ENCODE measurements at places on chromosomes 2 and 18.

DNA sequence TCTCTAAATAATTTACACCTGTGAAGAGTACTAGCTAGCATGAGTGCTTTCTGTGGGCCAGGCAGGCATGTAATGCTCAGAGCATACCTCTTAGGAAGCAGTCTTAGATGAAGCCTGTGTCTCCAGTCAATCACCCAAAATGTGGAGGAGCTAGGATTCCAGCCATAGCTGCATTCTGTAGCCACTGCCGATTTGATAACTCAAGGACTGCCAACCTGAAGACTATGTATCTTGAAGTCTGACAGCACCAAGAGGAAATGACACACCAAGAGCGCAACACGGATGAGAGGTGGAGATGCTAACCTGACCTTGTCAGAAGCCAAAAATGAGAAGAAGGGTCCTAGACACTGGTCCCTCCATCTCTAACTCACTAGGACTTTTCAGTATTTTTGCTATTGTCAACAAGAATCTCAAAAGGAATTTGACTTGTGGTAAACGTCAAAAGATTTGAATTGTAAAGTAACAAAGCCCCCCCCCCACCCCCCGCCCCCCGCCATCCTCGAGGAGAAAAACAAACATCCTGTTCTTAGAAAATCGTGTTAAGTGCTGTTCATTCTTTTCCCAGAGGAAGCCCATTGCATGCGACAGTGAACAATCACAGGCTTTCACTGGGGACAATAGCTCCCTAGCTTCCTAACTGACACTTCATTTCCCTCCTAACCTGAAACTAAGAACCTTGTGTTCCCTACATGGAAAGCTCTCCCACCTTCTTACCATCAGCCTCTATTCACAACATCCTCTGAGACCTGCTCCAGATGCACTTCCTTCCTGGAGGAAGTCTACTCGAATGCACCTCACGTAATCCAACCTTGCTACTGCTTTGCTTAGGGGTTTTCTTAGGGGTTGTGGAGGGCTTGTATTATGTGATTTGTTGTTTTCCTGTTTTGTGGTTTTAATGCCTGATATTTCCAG is 14.7 kb downstream of the CDC42EP3 start:
- no peak for DNase-seq

DNA sequence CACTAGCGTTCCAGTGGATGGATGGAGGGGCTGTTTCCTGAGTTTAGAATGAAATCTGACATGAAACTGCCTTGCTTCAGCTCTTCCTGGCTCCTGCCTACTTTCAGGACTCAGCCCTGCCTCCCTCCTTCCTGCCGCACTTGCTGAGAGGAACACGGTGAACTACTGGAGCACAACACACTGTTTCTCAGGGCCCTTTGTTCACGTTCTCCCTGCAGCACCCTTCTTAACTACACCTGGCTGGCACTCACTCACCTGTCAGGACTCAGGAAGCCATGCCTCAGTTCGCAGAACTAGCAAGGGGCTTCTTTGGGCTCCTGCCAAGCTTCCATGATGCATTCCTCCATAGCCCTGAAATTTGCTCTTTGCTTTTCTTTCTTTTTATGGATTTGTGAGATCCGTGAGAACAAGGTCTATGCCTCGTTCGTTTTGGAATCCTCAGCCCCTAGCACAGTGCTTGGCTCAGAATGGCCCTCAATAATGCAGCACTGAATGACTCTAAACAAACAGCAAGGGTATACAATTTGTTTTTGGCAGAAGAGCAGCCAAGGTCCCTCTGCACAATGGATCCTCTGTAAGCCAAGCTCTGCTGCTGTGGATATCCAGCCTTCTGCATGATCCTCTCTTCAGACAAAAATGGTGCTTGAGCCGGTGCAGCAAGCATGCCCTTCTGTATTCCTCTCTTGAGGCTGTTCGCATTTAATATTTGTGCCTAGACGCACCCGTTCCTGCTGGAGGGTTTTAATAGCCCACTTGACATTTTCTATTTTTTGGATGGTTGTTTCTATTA is 357.0 kb downstream of the TSN start:
- DNase-seq = no peak

GRCh38 chr2:47735136-47735869 is 47.6 kb upstream of the MSH6 start:
- no peak for DNase-seq

GRCh38 chr2:73122536-73122935 is 9.8 kb upstream of the RAB11FIP5 start:
- no peak for DNase-seq

GRCh38 chr2:176147210-176147799 is 4.0 kb upstream of the HOXD4 start:
- no peak for DNase-seq

DNA sequence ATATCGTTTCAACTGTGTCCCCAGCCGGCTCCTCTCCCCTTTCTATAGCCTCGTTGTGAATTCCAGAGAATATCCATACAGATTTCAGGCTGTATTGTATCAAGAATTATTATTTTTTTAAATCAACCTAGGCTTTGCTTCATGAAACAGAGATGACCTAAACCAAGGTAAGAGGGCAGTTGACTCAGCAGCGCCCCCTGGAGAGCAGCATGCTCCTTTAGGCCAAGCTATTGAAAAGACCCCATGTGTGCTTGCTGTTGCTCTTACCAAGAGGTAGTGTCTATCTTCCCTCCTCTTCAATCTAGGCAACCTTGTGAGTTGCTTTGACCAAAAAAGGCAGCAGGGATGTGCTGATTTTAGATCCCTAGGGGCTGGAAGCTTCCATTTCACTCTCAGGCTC is 426.7 kb upstream of the SMIM21 start:
- DNase-seq = no peak

GRCh38 chr18:6561420-6561861 is 146.7 kb upstream of the L3MBTL4 start:
- no peak for DNase-seq

DNA sequence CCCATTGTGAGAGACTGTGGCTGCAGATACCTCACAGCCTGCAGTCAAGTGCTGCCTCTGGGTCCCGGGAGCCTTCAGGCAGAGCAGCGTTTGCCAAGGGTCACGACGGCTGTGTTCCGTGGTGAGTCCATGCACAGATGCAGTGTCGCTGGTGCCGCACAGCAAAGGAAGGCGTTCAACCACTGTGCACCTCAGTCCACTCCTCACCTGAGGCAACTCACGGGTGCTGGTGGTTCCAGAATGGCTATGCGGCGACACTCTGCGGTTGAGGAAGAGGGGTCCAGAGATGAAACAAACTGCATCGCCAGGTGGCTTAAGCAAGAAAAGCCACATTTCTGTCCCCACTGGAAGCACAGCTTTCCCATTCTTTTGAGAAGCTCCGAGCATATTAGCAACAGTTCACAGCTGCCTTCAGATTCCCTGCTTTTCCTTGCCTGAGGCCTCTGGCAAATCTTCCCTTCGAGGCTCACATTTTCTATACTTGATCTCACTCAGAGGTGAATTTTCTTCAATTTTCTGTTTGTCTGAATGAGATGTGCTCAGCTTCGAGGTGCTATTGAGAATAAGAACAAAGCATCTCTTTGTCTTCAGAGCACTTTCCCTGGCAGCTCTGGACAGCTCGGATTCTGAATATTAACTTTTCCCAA is 208.8 kb upstream of the TWIST2 start:
- no peak for DNase-seq

GRCh38 chr2:48824116-48824515 is 68.6 kb upstream of the LHCGR start:
- no peak for DNase-seq

GRCh38 chr18:433960-434359 is 66.5 kb downstream of the COLEC12 start:
- DNase-seq = no peak

DNA sequence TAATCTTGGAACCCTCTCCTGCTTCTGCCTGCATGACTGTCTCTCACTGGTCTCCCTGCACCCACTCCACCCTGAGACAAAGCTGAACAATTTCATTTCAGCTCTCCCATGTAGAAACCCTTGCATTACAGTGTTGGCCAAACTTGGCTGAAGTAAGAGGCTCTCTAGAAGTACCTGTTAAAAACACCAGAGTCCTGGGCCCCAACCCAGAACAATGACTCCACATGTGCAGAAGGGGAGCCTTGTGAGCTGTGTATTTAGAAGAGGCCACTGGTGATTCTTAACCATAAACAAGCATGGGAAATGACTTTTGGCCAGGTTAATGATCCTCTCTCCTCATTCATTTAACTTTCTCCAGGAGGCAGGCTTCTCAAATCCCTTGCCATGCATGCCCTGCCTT is 254.8 kb downstream of the SETBP1 start:
- no peak for DNase-seq

GRCh38 chr2:238242731-238243495 is 3.1 kb upstream of the HES6 start:
- no peak for DNase-seq

GRCh38 chr2:134259571-134259970 is 5.7 kb downstream of the MGAT5 start:
- DNase-seq = no peak

- peak; percentile 43 for DNase-seq
Observed at GRCh38 chr18:74040459-74041332, 106.9 kb downstream of the FBXO15 start.

DNA sequence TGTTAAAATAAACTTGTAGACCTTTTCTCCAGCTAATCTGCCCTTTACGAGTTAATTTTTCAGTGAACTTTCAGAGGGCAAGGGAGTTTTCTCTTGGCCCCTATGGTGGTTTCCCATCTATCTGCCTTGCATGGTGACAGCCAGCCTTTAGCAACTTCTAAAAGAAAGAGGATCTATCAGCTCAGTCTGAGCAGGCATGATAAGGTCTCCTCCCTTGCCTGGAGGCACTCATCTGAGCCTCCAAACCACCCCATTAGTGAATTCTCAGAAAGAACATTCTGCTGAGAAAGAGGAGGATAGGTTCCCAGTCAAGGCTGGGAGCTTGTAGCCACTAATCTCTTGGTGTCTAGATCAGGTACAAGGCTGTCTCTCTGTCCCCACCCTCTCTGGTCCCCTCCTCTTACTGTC is 10.7 kb upstream of the GYPC start:
- no peak for DNase-seq

GRCh38 chr2:96201338-96201737 is 7.3 kb downstream of the STARD7 start:
- no peak for DNase-seq

DNA sequence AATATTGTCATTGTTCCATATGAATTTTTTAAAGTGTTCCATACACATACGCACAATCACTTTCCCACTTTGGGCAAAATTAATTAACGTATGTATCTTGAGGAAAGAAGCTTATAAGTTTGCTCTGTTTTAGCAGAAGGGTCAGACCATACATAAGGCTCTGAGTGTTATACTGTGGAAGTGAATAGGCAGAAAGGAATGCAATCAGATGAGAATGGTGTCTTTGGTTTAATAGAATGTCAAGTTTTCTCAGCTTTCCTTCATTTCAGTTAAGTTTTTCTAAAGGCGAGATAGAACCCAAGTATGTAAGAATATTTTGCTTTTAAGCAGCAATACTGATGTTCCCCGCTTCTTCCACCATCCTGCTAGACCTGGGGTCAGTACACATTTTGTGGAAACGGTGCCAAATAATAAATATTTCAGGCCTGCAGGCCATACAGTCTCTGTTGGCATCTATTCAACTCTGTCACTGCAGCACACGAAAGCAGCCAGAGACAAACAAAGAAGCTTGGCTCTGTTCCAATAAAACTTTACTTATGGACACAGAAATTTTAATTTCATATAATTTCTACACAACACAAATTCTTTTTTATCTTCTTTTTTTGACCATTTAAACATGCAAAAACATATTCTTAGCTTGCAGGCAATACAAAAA is 100.6 kb downstream of the UPP2 start:
- DNase-seq = no peak

GRCh38 chr18:74689251-74689650 is 91.6 kb downstream of the ZNF407 start:
- no peak for DNase-seq

DNA sequence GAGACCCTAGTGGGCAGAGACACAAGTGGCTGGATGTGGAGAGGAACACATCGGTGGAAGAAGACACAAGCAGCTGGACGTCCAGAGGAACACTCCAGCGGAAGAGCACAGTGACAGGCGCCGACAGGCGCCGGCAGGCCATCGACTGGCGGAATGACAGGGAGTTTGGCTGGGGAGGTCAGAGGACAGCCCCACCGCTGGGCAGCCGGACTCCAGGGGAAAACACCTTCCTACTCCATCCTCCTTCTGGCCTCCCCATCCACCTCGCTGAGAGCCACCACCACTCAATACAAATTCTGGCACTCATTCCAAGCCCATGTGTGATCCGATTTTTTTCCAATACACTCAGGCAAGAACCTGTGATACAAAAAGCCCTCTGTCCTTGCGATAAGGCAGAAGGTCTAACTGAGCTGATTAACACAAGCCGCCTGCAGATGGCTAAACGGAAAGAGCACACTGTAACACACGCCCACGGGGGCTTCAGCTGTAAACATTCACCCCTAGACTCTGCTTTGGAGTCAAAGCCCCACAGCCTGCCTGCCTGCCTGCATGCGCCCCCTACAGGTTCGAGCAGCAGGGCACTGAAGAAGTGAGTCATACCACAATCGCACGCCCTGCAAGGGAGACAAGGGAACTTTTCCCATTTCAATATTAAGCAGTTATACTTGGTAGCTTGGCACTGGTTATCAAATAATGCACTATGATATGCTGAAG is 50.2 kb upstream of the LRP1B start:
- no peak for DNase-seq

DNA sequence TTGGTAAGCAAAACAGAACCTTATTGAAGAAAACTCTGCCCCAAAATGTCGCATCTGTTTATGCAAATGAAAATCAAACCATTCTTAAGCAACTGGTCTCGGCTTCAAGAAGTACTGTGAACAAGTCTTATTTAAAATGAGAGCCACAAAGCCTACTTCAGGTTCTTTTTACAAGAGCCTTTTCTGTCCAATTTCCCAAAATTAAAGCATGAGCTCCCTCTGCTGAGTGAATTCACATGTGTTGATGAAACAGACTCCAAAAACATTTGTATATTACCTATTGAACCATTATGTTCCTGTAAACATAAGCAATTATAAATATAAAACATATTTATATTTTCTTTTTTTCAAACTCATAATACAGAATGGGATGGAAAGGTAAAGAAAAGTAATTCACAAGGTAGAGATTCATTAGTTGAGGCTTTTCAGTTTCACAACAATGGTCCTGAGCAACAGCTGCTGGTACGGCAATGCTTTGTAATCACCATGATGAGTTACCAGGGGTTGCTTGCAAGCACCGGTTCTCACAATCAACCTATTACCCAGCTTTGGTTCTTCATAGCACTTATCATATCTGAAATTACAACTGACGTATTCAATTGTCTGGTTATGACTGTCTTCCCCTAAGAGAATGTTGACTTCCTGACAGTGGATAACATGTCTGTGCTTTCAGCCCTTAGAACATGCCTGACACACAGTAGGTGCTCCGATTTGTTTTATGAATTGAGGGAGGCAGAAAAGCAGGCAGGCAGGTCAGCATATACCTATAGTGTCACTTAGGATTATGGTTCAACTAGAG is 108.4 kb upstream of the BZW1 start:
- no peak for DNase-seq

- no peak for DNase-seq
Observed at GRCh38 chr2:86783615-86784339, 6.9 kb downstream of the CD8A start.

DNA sequence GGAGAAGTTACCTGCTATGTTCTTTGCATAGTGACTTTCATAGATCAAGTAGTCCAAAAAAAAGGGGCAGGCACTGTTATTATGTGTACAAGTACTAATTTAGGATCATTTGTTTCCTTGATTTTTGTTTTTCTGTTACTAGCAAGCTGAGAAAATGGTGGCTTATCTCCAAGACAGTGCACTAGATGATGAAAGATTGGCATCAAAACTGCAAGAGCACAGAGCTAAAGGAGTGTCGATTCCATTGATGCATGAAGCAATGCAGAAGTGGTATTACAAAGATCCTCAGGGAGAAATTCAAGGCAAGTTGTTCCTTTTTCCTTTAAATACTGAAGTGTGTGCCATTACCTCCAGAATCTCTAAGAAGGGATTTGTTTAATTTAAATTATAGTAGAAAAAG is 19.6 kb upstream of the KCNJ13 start:
- DNase-seq = no peak
